Osteoblast (primary cell): ENCODE measurements at places on chromosomes 11 and 22. TPM values are rescaled to one million over a fixed set of nuclear protein-coding genes. Genes with fewer than 3 reads are reported as not detected.

DNA sequence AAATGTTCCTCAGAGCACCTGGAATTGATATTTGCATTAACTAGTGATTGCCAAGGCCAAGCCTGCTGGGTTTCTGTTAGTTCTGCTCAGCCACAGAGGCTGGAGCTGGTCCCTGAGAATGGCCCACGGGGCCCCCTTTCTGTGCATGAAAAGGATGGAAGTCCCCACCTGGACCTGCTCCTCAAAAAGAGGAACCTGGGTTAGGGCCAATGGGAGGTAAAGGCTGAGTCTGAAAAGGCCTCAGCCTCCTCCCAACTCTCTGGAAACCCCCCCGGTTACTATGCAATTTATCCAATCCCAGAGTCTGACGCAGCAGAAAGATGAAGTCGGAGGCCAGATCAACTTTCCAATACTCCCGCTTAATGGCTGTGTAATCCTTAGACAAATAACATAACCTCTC, 6.8 kb upstream of the CREB3L1 start:
- no peak overlapping the region for H3K27ac ChIP-seq
- H3K36me3 ChIP-seq = no peaks in the 10 kb centered on the region
- H3K27me3 ChIP-seq = peaks cover 3% of the 10 kb centered on the region
- peaks cover 31% of the 10 kb centered on the region for H3K4me1 ChIP-seq
- no peak overlapping the region for H3K4me3 ChIP-seq

DNA sequence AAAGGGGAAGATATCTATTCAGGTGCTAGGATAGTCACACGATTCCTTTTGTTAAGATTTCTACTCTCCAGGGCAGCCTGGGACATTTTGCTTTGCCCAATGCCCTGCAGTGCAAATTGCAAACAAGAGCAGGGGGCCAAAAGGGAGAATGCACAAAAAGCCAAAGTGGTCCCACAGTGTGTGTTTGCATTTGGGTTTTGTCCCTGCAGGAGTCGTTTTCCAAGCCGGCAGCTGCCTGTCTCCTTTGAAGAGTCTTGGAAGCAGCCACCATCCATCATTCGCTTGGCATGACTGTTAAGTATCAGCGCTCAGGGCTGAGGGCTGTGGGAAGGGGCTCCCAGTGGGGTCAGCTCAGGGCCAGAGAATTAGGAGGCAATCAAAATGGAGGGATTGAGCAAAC, 184.7 kb downstream of the MIAT start:
- DNase-seq = no peak
- H3K27ac ChIP-seq = no peak overlapping the region
- H3K36me3 ChIP-seq = no peaks in the 10 kb centered on the region
- no peaks in the 10 kb centered on the region for H3K4me1 ChIP-seq
- peaks cover 4% of the 10 kb centered on the region for H3K27me3 ChIP-seq
- no peak overlapping the region for H3K4me3 ChIP-seq

DNA sequence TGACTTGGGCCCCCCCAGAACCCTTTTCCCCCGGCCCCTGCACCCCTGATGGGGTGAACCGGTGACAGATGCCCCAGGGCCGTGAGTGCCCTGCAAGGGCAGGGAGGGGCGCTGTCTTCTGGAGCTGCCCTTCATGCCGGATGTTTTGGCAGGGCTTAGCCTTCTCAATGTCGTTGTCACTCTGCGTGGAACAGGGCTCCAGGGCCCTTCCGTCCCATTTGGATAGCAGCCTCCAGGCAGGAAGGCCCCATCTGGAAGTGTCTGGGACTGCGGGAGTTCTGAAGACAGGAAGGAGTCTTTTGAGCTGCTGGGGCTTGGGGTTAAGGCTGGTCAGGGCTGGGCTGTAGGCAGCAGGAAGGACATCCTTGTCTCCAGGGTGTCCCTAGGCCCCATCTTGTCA, 4.6 kb downstream of the FRMD8 start:
- peak overlapping the region; percentile 42 for H3K4me3 ChIP-seq
- H3K27ac ChIP-seq = peak overlapping the region; percentile 51
- peak; percentile 95 for DNase-seq
- H3K36me3 ChIP-seq = peaks cover 37% of the 10 kb centered on the region
- peaks cover 36% of the 10 kb centered on the region for H3K4me1 ChIP-seq

The SCGB1A1 gene
- not detected in 2 replicates for total RNA-seq

GRCh38 chr22:34804091-34804490, 261.9 kb upstream of the ISX start:
- H3K4me3 ChIP-seq = no peak overlapping the region
- DNase-seq = no peak
- H3K27me3 ChIP-seq = no peaks in the 10 kb centered on the region
- H3K4me1 ChIP-seq = no peaks in the 10 kb centered on the region
- no peak overlapping the region for H3K27ac ChIP-seq

The BRSK2 gene
- total RNA-seq = 0.36 TPM in 1 of 2 replicates, not detected in the other

- no peak overlapping the region for H3K4me3 ChIP-seq
- H3K36me3 ChIP-seq = no peaks in the 10 kb centered on the region
- H3K27ac ChIP-seq = no peak overlapping the region
- no peaks in the 10 kb centered on the region for H3K27me3 ChIP-seq
- peak; percentile 59 for DNase-seq
These were observed 12.7 kb downstream of the DRAP1 start for GRCh38 chr11:65931773-65932557.
